ENCODE measurements at places on chromosomes 2 and 18.

- DNase-seq, result no peak
Measured at GRCh38 chr18:56112013-56112749, 524.2 kb upstream of the TCF4 start.

DNA sequence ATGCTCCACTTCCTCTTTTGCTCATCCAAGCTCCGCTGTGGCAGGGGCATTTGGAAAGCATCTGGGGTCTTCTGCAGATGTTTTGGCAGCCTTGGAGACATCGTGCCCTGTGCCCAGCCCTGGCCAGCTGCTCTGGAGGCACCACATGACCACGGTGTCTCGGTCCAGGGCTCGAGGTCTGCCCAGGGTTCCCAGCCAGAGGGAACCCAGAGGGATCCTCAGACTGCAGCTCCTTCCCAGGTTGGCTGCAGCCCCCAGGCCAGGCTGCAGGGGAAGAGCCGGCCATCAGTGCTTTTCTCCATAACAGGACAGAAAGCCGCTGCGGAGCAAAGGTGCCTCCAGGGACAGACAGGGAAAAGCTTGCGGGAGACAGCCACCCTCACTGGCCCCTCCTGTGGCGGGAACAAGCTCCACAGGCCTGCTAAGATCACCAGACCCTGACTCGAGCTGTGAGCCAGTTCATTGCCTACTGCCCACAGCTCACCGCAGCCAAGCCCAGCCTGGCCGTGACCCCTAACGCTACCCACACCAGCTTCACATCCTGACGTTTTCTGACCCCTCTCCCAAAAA is 74.7 kb downstream of the SMAD7 start:
- no peak for DNase-seq

- no peak for DNase-seq
Measured at GRCh38 chr18:69843015-69843414, 104.7 kb downstream of the CD226 start.

DNA sequence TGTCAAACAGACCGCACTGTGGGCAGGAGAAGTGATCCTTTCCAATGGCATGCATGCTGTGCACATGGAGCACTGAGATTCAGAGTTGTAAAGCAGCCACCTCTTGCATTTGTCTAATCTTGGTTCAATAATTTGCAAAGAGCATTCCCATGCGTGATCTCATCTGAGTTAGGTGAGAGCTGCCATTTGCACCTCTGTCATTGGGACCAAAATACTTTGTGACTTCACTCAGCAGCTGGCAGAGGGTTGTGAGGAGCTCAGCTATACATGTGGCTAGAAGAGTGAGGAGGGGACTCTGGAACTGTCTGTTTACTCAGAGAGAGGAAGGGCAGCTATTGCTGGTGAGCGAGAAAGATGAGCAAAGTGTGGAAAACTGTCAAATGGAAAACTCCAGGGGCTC is 265.1 kb upstream of the TNP1 start:
- no peak for DNase-seq
